Cardiac muscle cell (in vitro differentiated cells and primary cell): ENCODE measurements at places on chromosomes 2 and 18. TPM values are rescaled to one million over a fixed set of nuclear protein-coding genes. Genes with fewer than 3 reads are reported as not detected.

Gene POMC
- 2.8 and 3.9 TPM in 2 replicates for total RNA-seq

Gene WDPCP
- total RNA-seq = 9.2 and 11.8 TPM in 2 replicates

Gene SP5
- total RNA-seq = 0.69 and 2.0 TPM in 2 replicates

Gene CENPA
- total RNA-seq = 1.9 and 18.6 TPM in 2 replicates

Gene SLC38A11
- not detected in 2 replicates for total RNA-seq

GRCh38 chr2:148802448-148803220 lies 72.4 kb upstream of the KIF5C start:
- DNase-seq = no peak

GRCh38 chr2:202056611-202057010 lies 16.4 kb upstream of the KIAA2012 start:
- DNase-seq = no peak

DNA sequence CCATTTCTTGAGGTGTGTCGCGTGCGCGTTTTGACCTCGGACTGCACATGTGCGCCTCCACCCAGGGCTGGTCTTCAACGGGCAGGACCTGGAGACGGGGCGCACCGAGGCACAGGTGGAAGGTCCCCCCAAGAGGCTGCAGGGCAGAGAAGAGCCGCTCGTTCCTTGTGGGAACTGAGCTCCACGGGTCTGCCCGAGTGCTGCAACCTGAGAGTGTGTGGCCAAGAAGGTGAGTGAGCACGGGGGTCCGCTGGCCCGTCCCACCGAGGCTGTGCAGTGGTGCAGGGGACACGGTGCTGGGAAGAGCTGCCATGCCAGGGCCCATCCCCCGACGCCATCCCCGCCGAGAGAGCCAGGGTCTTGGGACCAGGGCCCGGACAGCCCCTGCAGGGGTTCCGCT lies 268.3 kb downstream of the GALR1 start:
- no peak for DNase-seq

- peak; percentile 85 for DNase-seq
Measured at GRCh38 chr2:68414876-68415275, 49.8 kb downstream of the PLEK start.

- no peak for DNase-seq
Measured at GRCh38 chr2:85588236-85588635, 4.0 kb downstream of the VAMP5 start.

GRCh38 chr2:120012363-120012762 lies 514 bp upstream of the EPB41L5 start:
- DNase-seq = no peak

DNA sequence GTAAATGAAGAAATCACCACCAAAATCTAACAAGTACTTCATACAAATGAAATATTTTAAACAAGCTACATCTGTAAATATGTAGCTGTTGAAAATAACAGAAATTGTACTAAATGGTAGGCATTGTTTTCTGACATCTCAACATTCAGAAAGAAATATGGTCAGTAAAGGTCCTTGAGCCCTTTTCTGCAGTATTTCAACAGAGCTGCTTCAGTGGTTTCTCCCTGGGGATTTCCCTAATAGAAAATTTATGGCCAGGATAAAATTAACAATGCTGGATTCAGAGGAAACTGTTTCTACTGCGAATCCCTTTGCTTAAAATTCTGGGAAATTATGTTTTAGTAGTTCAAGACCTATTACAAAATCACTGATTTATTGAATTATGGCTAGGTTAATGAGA lies 256.6 kb downstream of the PIEZO2 start:
- no peak for DNase-seq

DNA sequence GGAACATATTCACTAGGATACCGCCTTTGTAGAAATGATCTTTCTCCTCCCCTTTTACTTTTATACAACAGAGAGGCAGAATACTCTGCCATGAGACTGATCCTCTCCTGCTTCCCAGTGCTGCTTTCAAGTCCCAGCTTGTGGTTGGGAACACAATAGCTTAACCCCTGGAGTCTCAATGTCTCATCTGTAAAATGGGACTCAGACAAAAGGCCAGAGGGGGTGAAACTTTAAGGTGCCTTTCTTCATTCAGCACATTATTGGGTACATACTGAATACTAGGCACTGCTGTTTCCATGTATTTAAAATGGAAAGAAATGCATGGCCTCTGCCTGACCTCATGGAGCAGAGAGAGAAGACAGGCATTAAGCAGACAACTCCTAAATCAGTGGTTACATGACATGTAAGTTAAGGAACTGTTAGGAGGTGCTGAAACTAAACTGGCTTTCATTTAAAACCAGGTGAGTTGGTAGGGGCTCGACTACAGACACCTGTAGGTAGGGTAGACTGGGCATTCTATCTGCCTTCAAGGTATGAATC lies 53.8 kb downstream of the MAP4K4 start:
- DNase-seq = no peak

DNA sequence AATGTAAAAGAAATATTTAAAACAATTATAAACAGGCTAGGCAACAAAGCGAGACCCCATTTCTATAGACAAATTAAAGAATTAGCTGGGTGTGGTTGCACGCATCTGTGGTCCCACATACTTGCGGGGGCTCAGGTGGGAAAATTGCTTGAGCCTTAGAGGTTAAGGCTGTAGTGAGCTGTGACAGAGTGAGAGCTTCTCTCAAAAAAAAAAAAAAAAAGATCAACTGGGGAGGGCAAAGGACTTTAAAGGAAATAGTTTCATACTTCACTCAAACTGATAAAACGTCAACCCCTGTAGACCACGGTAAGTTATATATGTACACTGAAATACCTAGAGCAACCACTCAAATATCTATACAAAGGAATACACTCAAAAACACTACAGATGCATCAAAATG lies 37.5 kb downstream of the MGAT4A start:
- no peak for DNase-seq

DNA sequence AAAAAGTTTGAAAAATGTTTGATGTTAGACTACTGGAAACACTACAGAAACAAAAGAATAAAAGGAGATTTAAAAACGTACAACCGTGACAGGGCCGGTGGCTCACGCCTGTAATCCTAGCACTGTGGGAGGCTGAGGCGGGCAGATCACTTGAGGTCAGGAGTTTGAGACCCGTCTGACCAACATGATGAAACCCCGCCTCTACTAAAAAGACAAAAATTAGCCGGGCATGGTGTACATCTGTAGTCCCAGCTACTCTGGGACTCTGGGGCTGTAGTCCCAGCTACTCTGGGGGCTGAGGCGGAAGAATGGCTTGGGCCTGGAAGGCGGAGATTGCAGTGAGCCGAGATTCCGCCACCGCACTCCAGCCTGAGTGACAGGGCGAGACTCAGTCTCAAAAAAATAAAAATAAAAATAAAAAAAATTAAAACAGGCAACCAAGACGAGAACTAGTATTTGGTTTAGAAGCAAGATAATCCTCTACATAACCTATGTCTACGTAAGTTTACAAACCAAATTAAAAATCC lies 5.8 kb downstream of the SP3 start:
- no peak for DNase-seq
